Stimulated activated CD8-positive, alpha-beta memory T cell treated with anti-CD3 and anti-CD28 coated beads, Interleukin-2, amount 100 ng/mL, for 48 hours (primary cell): ENCODE measurements at places on chromosomes 3 and 15.

GRCh38 chr3:180871901-180872300 lies 40.6 kb upstream of the FXR1 start:
- no peak for DNase-seq

GRCh38 chr3:113499081-113499480 lies 15.9 kb downstream of the SPICE1 start:
- DNase-seq, result no peak

DNA sequence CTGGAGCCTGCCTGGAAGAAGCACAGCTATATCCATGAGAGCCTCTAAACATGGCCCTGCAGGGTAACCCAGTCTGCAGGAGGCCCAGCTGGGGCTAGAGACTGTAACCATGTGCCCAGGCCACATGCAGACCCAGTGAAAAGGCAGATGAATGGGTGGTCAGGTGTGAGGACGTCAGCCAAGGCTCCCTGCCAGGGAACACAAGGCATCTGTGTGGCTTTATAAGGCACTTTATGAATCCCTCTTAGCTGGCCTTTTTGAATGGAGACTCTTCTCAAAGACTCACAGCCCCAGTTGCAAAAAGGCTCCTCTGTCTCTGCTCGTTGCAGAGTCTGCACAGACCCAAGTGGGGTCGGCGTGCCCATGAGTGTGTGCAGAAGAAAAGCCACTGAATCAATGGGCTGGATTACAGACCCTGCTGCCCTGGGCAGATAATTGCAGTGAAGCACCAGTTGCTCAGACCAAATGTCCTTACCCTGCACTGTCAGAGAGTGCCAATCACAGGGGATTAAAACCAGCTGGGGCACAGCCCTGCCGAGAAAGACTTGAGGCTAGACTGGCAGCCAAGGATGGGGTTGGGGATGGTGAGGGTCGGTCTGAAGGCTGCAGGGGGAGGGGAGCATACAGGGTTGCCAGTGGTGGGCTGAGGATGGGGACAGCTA lies 154.2 kb downstream of the RAB11A start:
- no peak for DNase-seq

DNA sequence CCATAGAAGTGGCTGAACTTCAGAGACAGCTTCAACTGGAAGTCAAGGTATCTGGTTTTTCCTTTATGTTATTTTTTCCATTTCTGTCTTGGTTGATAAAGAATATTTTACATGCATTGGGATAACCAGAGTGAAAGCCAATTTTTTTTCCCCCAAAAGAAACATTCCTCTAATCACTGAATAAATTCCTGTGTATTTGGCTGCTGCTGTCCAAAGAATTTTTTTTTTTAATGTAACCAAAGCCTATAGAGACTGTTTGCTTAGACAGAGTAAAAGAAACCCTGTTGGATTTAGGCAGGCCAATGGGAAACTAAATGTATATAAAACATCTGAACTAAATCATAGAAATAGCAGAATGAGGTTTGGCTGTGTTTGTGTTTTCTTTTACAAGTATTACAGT lies 75.2 kb downstream of the CGNL1 start:
- no peak for DNase-seq

GRCh38 chr3:87595798-87596197 lies 319.4 kb upstream of the POU1F1 start:
- no peak for DNase-seq

DNA sequence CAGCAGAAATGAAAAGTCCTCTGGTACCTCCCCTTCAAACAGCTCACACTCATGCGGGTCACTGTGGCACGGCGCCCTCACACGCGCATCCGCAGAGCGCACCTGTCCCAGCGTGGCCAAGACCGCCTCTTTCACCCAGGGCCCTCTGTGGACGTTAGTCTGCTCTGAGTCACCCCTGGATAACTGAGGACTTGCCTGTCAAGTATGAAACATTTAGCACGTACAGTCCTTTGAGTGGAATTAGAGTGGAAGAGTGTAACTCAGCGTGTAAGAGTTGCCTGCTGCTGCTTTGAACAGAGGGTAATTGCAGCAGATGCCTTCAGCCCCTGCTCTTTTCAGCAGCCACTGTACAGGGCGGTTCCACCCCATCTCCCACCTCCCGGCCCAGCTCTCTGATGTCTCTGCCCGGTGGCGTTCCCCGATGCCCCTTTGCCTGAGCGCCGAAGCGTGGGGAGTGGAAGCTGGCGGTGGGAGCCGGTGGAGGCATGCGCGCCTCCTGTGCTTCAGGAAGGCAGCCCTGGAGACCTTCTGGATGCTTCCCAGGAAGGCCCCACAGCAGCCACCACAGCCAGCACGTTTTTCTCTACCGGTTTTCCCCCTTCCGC lies 23.0 kb downstream of the CPN2 start:
- no peak for DNase-seq

- DNase-seq, result no peak
These were observed 86.5 kb upstream of the PRR23E start for GRCh38 chr3:127106456-127106855.

DNA sequence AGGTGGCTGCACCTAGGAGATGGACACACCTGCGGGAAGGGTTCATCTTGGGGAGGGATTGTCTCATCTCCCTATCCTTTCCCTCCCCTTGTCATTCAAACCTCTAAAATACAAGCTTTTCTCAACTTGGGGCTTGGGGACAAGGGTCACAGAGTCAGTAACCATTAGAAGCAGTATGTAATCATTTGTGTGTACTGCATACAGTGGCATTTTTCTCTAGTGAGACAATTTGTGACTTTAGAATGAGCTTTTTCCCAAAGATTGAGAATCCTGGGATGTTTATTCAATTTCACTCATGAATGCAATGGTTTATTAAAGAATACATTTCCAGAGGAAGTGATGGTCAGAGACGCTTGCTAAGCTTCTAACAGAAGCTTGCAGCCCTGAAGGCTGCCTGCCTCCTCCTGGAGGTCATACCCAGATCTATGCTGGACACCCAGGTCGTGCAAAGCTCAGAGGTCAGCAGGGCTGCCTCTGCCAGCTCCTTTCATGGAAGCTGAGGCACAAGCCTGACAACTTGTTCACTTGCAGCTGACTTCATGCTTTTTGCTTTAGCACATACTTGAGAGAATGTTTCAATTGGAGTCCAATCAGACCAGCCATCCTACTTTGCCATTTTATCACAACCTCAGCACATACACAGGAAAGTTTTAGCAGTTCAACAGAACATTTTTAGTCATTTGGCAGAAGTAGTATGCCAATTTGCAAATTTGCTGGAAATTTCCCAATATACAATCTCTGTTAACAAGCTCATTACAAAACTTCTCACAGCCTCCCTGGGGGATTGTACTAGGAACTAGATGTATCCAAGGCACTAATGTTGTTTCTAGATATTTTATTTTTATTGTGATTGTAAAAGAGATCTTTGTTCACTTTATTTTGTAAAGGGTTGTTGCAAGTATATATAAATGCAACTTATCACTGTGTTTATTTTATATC lies 25.6 kb upstream of the ALDH1L1 start:
- no peak for DNase-seq

- DNase-seq, result no peak
These were observed 3.0 kb downstream of the LIMD1 start for GRCh38 chr3:45597581-45597980.

- peak; percentile 9 for DNase-seq
These were observed 223.2 kb downstream of the MTHFS start for GRCh38 chr15:79673416-79674123.
